Tongue (tissue), 3 donors: ENCODE measurements at places on chromosomes 1 and 21. TPM values are rescaled to one million over a fixed set of nuclear protein-coding genes. Genes with fewer than 3 reads are reported as not detected.

GBP5 gene
- 0.72 TPM for total RNA-seq

RIMKLA gene
- total RNA-seq, result 1.4 TPM

DNA sequence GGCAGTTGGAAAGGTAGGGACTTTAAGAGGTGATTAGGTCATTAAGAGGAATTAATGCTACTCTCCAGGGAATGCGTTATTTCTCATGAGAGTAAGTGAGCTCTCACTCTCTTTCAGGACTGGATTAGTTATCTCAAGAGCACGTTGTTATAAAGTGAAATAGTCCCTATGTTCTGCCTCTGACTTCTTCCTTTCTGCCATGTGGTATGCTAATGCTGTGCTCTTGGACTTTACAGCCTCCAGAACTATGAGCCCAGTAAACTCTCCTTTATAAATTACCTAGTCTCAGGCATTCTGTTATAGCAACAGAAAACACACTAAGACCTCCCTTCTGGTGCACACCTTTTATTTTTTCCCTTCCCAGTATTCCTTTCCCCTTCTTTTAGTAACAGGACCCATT lies 187.8 kb downstream of the NR5A2 start:
- no peak for DNase-seq

DNA sequence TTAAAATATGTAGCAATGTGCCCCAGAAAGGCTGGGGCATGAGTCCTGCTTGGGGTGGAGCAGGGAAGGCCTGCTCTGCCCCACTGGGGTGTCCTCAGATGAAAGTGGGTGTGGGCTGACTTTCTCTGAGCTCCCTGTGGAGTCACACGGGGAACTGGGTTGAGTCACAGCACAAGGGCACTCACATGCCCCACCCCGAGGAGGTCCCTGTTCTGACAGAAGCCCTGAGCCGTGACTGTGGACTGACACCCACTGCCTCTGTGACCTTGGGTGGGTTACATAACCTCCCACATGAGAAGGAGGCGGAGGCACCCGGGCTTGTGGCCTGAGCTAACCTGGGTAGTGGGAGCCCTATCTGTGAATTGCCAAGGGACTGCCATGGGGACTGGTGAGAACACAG lies 52.5 kb upstream of the TINAGL1 start:
- no peak for DNase-seq

- no peak for DNase-seq
Observed at GRCh38 chr1:200733907-200734306, 4.8 kb upstream of the CAMSAP2 start.

GRCh38 chr1:5393603-5394002 lies 598.6 kb downstream of the NPHP4 start:
- no peak for DNase-seq
